ENCODE measurements at places on chromosomes 3 and 15. TPM values are rescaled to one million over a fixed set of nuclear protein-coding genes. Genes with fewer than 3 reads are reported as not detected.

GRCh38 chr3:33681667-33682066 is 36.4 kb downstream of the CLASP2 start:
- H3K36me3 ChIP-seq: peaks cover 6% of the 10 kb centered on the region
- no peaks in the 10 kb centered on the region for H3K4me1 ChIP-seq
- H3K27ac ChIP-seq: no peak overlapping the region
- no peaks in the 10 kb centered on the region for H3K27me3 ChIP-seq
- DNase-seq: no peak
- H3K4me3 ChIP-seq: no peak overlapping the region

DNA sequence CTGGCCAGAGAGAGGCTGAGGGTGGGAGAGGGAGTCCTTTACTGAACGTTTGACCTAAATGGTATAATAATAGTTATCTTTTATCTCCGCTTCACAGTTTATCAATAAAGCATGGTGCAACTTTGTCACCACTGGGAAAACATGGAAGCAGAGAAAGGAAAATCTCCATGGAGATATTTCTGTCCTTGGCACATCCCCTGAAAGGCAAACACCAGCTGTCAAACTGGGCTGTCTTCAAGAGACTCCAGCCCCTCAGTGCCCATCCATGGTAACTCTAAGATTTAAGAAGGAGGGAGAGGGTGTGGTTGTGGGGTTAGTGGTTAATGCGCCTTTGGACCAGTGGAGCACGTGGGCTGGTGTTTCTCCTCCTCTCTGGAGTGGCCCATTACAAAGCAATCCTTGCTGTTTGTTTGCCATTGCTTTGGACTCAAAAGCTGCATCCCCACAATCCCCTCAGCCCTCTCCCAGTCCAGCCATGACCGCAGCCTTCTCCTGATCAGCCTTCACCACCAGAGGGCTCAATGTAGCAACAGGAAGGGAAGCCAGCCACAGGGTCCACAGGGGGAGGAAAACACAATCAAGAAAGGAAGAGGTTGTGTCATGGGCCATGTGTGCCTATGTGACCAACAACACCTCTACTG is 38.2 kb upstream of the FAM174B start:
- DNase-seq: no peak
- H3K27me3 ChIP-seq: no peaks in the 10 kb centered on the region
- no peaks in the 10 kb centered on the region for H3K36me3 ChIP-seq
- H3K4me3 ChIP-seq: no peak overlapping the region

DNA sequence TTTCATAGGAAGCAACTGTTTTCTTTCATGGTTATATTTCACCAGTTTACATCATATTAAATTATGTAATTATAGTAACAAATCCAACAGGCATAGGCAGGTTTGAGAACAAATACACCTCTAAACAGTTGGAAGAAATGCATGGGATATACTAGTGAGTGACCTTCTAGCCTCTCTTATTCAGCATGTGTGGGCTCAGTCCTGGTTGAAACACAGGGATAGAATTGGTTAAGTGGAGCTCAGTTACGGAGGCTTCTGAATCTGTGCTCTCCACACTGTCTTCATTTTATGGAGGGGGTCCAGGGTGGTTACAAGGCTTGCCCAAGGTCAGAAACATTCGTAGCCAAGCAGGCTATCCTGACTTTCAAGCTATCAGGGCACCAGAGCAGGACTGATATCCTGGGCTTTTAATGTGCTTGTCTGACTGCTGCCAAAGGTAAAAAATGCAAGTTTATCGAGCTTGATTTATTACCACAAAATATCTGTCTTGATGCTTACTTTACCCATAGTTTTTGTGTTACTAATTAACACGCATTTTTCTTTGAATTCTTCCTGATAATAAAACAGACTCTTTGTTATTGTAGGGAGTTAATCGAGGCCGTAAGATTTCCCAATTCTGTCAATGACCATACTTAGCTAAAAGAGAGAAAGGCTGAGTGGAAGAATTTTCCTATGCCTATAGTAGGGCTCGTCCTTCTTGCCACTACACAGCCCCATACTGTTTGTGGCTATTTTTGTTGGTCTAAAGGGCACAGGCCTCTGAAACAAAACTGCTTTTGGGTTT is 89.6 kb downstream of the FILIP1L start:
- no peaks in the 10 kb centered on the region for H3K36me3 ChIP-seq
- H3K4me1 ChIP-seq: peaks cover 8% of the 10 kb centered on the region
- no peak for DNase-seq

- H3K4me3 ChIP-seq: no peak overlapping the region
- H3K27me3 ChIP-seq: no peaks in the 10 kb centered on the region
- H3K27ac ChIP-seq: no peak overlapping the region
- no peak for DNase-seq
- H3K36me3 ChIP-seq: no peaks in the 10 kb centered on the region
Observed at GRCh38 chr3:16069149-16069922, 105.1 kb upstream of the GALNT15 start.

Gene RASA2
- total RNA-seq: 42.1 TPM

DNA sequence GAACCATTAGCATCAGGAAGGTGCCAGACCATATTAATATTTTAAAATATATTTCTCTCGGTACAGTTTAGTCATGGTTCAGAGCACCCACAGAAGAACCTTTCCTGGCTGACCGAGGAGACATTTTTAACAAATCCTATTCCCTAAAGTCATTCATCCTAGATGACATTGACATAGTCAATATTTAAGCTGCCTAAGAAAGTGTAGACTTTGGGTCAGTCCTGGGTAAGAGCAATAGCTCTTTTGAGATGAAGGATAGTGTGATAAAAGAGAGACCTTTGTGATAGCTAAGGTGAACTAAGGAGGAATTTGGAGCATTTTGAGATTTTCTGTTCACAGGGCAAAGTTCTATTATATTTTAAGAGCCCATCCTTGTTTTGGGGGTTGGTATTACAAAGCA is 47.5 kb downstream of the ZNF609 start:
- peak overlapping the region; percentile 16 for H3K27ac ChIP-seq
- no peak for DNase-seq
- H3K27me3 ChIP-seq: no peaks in the 10 kb centered on the region
- H3K4me1 ChIP-seq: peaks cover 11% of the 10 kb centered on the region
- no peaks in the 10 kb centered on the region for H3K36me3 ChIP-seq

- no peaks in the 10 kb centered on the region for H3K36me3 ChIP-seq
- no peaks in the 10 kb centered on the region for H3K4me1 ChIP-seq
- no peak overlapping the region for H3K4me3 ChIP-seq
- H3K27ac ChIP-seq: no peak overlapping the region
Observed at GRCh38 chr3:8421267-8421666, 80.4 kb upstream of the LMCD1 start.

GRCh38 chr15:64694816-64695215 is 80.6 kb downstream of the RBPMS2 start:
- peak overlapping the region; percentile 42 for H3K27ac ChIP-seq
- H3K4me1 ChIP-seq: peaks cover 35% of the 10 kb centered on the region
- no peak for DNase-seq
- no peak overlapping the region for H3K4me3 ChIP-seq

GRCh38 chr3:49411535-49411967 is 225 bp downstream of the RHOA start:
- H3K36me3 ChIP-seq: no peaks in the 10 kb centered on the region
- DNase-seq: peak; percentile 53
- H3K4me3 ChIP-seq: peak overlapping the region; percentile 47
- peak overlapping the region; percentile 97 for H3K27ac ChIP-seq

Gene ABHD6
- 18.7 TPM for total RNA-seq

Gene CORO2B
- 6.2 TPM for total RNA-seq

Gene EPHA6
- total RNA-seq: 0.29 TPM

GRCh38 chr3:177600411-177600810 is 403.1 kb upstream of the TBL1XR1 start:
- H3K27ac ChIP-seq: no peak overlapping the region
- DNase-seq: no peak
- peaks cover 9% of the 10 kb centered on the region for H3K4me1 ChIP-seq
- no peaks in the 10 kb centered on the region for H3K36me3 ChIP-seq

GRCh38 chr3:193640165-193640715 is 47.2 kb downstream of the OPA1 start:
- no peak overlapping the region for H3K27ac ChIP-seq
- H3K27me3 ChIP-seq: no peaks in the 10 kb centered on the region
- no peaks in the 10 kb centered on the region for H3K4me1 ChIP-seq
- DNase-seq: no peak
- no peak overlapping the region for H3K4me3 ChIP-seq

DNA sequence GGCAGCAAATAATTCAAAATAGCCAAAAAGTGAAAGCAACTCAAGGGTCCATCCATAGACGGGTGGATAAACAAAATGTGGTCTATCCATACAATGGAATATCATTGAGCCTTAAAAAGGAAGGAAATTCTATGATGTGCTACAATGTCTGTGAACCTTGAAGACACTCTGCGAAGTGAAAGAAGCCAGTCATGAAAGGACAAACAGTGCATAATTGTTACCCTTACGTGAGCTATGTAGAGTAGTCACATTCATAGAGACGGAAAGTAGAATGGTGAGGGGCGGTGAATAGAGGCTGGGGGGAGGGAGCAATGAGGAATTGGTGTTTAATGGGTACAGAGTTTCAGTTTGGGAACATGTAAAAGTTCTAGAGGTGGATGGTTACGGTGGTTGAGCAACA is 18.1 kb downstream of the IGF1R start:
- H3K4me3 ChIP-seq: no peak overlapping the region
- H3K27me3 ChIP-seq: no peaks in the 10 kb centered on the region
- no peak overlapping the region for H3K27ac ChIP-seq
- no peaks in the 10 kb centered on the region for H3K36me3 ChIP-seq
